HepG2 (cell line): ENCODE measurements at places on chromosomes 3 and 15.

DNA sequence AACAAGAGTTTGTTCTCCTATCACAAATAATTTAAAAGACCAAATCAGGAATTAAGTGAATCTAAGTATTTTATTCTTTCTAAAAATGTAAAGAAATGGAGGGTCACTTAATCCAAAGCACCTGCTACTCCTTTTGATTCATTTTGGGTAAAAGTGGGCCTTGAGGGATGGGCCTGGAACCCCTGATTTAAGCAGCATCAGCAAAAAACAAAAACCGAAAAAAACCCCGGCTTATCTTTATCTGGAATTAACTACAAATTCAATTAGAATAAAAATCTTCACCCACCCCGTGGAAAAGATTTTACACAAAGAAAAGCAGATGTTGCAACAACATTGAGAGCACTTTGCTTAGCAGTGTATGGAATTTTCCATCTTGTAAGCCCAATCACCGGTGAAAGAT, 1018.2 kb downstream of the MCTP2 start:
- no peak for DNase-seq

DNA sequence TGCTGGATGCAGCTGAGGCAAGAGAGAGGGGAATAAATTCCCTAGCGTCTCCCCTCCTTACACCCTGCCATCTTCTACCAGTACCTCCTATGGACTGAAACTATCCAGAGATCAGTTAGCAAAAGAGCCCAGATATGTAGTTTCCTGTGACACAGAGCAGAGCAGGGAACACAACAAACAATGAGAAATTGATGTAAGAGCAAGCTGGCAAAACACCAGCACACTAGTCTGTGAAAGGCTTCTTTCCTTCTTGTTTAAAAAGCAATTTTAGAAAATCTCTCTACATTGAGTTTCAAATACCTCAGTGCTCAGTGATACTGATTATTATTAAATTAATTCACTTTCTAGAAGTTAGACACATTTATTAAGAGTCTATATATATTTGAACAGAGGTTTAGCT, 215.6 kb upstream of the AZI2 start:
- no peak for DNase-seq

- DNase-seq, result no peak
Measured at GRCh38 chr3:152564459-152564858, 270.5 kb upstream of the P2RY1 start.

DNA sequence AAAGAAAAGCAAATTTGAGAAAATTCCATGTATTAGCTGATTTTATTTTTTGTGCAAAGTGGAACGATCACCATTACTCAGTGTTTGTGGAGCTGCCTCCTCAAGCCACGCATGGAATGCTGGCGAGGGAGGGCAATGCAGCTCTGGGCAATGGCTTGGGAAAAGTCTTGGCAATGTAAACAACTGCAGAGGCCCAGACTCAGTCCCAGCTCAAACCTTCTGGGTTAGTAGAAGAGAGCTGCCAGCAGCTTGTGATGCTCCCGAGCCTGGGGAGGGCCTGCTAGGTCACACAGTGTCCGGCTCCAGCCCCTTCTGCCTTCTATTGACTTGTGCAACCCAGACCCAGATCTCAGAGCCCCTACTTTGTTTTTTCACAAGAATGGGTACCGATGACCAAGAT, 4.3 kb downstream of the EPHB1 start:
- DNase-seq, result no peak

DNA sequence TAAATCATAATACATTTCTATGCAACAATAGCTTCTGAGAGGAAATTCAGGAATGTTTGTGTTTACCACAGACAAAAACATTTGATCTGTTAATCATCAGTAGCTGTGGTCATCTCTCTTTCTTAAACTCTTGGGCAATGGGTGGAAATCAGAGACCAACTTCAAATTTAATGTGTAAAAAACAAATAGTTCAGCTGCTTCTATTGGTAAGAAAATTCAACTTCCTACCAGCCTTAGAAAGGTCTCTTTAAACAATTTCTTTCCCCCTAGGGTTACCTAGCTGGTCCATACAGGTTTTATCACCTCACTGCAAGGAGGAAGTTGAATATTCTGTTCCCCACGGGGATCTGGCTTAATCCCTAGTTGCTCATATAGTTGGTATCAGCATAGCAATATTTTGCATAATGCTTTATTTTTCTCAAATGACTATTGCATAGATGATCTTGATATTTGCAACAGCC, 20.3 kb upstream of the PPP4R2 start:
- DNase-seq, result no peak

- no peak for DNase-seq
Measured at GRCh38 chr3:114404590-114404989, 110.8 kb downstream of the TIGIT start.

GRCh38 chr3:125433611-125434041, 58.5 kb upstream of the ZNF148 start:
- no peak for DNase-seq

- DNase-seq, result no peak
Measured at GRCh38 chr3:145698749-145699148, 462.2 kb downstream of the PLOD2 start.

- peak; percentile 60 for DNase-seq
Measured at GRCh38 chr3:44913868-44914468, 39.6 kb downstream of the TGM4 start.

DNA sequence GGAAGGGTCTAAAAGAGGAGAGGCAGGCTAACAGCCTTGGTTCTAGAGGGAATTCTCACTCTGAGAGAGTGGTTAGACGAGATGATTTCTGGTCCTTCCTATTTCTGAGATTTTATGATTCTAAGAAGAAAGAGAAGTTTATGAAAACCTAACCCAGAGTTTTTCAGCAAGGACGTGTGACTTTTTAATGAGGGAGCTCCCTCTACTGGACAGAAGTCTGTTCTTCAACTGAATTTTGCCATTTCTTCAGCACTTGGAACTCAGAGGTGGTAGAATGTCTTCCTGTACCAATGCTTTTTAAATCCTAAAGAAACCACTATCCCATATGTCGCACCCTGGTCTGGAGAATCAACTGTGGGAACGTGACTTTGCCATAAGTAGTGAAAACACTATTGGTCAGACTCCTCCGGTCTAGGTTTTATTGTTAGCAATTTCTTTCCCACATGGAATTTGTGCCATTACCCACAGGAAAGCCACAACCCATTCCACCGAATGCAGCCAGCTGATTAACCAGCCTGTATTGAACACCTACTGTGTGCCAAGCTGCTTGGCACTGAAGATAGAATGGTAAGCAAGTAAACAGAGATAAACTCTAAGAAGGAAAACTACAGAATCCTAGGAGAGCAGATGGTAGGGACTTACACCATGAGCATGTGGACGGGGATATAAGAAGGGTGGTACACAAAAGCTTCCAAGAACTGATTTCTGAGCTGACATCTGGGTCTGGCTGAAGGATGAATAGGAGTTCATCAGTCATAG, 199.5 kb upstream of the LMCD1 start:
- DNase-seq, result peak; percentile 31

DNA sequence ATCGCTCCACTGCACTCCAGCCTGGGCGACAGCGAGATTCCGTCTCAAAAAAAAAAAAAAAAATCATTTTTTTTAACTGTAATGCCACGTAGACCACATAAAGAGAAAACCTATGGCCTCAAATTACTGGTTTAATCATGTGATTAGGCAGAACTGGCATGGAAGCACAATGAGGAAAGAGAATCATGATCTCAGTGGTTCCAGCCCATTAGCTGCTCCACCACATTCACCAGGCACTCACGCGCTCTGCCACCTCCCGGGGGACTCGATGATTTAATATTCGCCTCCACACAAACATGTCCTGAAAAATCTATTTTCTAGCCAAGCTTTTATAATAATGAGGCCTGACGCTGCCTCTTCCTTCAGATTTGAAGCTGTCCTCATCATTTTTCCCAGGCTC, 204.7 kb downstream of the TBL1XR1 start:
- DNase-seq, result no peak

GRCh38 chr15:62369454-62369853, 204.4 kb upstream of the C2CD4B start:
- no peak for DNase-seq

GRCh38 chr3:8632402-8633237, 12.0 kb downstream of the SSUH2 start:
- no peak for DNase-seq

GRCh38 chr3:134371542-134372324, 2.5 kb downstream of the AMOTL2 start:
- DNase-seq, result no peak

- DNase-seq, result no peak
Measured at GRCh38 chr3:27927882-27928281, 205.8 kb upstream of the EOMES start.

DNA sequence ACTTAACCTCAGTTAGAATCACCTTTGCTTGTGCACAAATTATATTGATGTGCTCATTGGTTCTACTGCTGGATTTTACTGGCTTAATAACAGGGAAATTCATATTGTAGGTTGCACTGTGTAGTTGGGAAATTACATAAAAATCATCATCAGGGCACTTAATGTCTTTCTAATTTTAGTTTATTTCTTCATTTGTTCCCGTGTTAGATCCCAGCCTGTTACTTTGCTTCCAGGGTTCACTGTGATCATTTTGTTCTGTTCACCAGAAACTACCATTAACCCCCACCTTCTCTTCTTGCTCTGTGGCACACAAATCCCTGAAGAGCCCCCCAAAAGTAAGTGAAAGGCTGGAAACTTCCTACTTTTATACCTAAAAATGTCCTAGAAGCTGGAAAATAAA, 80.4 kb downstream of the RARB start:
- no peak for DNase-seq

DNA sequence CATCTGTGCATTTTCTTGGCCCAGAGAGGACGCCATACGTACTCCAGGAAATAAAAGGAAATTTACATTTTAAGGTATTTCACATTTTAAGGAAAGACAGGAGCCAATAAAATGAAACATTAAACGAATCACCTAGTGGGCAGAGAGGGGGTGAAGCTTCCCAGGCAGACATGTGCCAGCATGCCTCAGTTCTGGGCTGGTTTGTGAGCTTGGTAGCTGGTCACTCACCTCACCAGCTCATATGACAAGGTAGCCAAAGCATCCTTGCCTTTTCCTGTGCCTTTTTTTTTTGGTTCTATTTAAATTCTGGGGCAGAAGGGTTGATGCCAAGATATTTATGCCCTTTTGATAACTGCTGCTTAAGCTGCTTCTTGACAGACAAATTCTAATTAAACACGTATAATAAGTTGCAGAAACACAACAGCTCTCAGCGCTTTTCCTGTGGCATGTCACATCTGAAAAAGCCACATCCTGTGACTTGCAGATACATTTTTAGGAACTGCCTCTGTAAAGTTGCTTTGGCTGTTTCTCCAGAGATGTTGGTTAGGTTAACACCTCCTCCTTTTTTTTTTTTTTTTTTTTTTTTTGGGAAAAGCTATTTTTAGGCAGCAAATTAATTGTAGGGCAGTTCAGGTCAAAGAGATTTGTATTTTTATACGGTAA, 218.6 kb downstream of the PDCD6IP start:
- no peak for DNase-seq

GRCh38 chr15:42444415-42445063, 46.4 kb downstream of the ZNF106 start:
- no peak for DNase-seq

GRCh38 chr3:72247645-72248388, 462.9 kb upstream of the PROK2 start:
- DNase-seq, result no peak

GRCh38 chr3:16229681-16230080, 35.1 kb downstream of the DPH3 start:
- DNase-seq, result no peak

- peak; percentile 63 for DNase-seq
Measured at GRCh38 chr3:71064291-71064955, 519.1 kb downstream of the FOXP1 start.

- peak; percentile 56 for DNase-seq
Measured at GRCh38 chr15:96354731-96355567, 24.4 kb downstream of the NR2F2 start.

- DNase-seq, result no peak
Measured at GRCh38 chr3:98890181-98890835, 11.2 kb downstream of the DCBLD2 start.

- no peak for DNase-seq
Measured at GRCh38 chr15:91867581-91868026, 14.1 kb downstream of the SLCO3A1 start.

DNA sequence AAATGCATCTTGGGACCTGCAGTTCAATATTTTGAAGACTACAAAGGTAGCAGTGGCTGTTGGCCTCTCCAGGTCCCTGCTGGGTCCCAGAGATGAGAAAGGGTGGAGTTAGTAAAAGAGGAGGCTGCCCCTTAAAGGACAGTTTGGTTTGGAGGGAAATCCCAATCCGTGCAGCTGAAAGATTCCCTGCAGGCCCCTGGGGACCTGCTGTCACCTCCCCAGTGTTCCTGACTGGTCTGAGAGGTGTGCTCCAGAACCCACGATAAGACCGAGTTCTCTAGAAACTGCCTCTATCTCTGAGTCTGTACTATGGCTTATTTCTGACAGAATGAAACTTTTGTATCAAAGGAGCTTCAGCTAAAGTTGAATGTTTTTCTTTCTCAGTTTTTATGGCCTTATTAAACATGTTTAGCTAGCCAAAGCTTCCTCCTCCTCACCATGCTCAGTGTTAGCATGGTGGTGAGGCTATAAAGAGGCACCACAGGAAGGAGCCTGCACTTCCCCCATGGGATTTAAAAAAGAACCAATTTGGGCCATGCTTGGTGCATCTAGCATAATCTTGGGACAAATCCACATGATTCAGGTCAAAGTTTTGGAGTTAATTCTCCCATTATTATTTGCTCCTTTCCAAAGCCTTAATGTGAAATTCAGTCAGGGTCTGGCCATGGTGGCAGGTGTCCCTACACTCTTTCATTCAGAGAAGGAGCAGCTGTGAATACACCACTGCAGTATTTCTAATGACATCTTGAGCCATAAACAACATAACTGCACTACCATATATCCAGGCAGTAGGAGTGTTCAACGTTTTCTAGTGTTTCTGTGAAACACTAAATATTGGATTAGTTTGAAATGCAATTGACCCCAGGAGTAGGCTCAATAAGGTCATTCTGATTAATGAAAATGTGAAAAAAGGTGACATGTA, 74.4 kb downstream of the ATP1B3 start:
- no peak for DNase-seq

DNA sequence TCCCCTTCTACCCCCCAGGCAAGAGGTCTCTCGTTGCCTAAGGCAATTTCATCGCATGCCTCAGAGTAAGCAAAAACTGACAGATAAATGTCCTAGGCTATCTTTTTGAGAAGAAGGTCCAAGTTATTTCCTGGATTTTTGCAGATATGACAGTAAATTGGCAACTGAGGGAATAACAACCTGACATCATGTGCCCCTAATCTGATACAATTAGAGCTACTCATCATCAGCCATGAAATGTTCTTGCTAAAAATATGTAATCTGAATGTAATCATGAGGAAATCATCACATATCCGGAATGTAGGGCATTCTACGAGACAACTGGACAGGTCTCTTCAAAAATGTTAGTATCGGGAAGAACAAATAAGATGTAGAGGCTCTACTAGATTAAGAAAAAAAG, 44.1 kb downstream of the TNIK start:
- DNase-seq, result no peak

DNA sequence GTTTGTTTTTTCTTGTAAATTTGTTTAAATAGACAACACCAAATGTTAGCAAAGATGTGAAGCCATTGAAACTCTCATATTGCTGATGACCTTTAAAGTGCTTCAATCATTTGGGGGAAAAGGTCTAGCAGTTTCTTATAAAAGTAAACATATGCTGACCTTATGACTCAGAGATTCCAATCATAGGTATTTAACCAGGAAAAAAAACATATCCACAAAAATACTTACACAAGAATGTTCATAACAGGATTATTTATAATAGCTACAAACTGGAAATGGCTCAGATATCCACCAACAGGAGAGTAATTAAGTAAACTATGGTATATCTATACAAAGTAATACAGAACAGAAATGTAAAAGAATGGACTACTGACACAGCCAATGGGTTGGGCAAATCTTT, 27.1 kb upstream of the RORA start:
- DNase-seq, result no peak
